ENCODE measurements at places on chromosomes 11 and 22.

DNA sequence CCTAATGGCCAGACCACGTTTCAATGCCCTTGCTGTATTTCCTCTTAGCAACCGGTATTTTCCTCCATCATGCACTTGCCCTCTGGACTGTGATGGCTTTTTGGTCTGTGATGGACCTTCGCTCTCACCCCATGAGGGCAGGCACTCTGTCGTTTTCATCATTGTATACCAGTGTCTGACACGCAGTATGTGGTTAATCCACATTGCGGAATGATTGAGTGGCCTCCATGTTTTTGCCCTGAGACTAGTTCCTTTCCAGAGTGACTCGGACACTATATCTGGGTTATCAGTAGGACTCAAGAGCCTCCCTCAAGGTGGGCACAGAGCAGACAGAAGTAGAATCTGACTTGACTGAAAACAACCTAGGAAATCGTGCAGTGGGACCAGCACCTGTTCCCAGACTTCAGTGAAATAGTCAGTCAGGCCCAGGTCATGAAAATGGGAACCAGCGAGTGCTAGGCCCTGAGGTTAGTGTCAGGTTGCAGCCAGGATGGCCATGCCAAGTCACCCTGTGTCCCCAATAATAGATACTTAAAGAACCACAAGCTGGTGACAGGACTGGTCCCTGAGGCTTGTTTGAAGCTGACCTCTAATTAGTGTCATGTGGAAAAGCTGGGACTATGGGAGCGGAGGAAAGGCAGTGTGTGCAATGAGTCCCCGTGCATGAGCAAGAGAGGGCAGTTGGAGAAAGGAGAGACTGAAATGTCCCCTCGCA lies 464.7 kb downstream of the INSC start:
- DNase-seq, result no peak

- no peak for DNase-seq
These were observed 171.4 kb upstream of the BLID start for GRCh38 chr11:122287401-122287800.

GRCh38 chr22:23383491-23384361 lies 196.4 kb downstream of the IGLL1 start:
- no peak for DNase-seq

GRCh38 chr11:126354631-126355323 lies 709 bp upstream of the ST3GAL4 start:
- DNase-seq, result peak; percentile 11

GRCh38 chr22:23164091-23164490 lies 16.2 kb upstream of the BCR start:
- DNase-seq, result no peak

DNA sequence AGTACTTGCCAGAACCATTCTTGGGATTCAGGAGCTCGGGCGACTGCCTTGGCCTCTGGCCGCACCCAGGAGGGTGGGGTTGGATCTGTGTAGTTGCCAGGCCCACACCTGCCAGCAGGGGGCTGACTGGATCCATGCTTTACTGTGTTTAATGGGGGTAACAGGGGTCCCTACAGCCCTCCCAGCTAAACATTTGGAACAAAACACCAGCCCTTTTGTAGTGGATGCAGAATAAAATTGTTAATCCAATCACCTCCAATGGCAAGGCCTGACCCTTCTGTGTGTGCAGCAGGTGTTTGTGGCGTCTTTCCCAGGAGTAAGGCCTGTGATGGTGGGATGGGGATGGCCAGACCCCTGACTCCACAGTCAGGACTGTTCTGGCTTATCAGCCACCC lies 22.5 kb downstream of the SUN2 start:
- DNase-seq, result peak; percentile 51

DNA sequence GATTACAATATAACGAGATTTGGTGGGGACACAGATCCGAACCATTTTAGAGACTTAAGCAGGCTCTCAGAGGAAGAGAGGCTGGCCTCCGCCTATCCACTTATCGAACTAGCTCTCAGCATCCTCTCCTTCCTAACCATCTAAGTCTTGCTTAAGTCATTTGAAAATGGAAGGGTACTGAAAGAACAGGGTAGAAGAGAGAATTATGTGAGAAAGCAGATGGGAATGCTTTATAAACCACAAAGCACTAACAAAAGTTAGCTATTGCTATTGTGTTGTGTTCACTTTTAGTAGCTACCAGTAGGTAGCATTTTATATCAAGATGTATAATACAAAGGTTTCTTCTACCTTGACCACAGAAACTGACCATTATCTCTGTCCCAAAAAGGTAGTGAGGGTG lies 153.4 kb upstream of the CADM1 start:
- DNase-seq, result no peak

- DNase-seq, result peak; percentile 31
These were observed 3.0 kb downstream of the TTC12 start for GRCh38 chr11:113317339-113317738.

DNA sequence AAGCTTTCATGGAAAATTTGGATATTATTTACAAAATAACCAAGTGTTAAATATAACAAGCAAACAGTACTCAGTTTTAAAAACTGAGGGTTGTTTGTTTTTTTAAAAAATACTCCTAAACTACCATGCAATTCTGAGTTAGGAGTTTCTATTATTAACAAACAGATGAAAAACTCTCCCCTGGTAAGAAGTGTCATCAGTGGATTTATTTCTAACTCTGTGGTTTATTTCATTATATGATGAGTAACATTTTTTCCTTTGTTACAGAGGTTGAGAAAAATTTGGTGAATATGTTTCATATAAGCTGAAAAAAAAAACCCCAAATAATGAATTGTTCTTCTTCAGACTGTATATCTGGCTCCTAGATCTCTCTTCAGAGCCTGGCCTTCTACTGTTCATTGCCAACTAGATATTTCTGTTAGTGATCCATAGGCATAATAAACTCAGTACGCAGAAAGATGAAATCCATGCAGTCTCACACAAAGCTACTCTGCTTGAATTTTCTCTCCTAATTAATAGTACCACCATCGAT lies 29.4 kb upstream of the PDE3B start:
- DNase-seq, result no peak

GRCh38 chr11:43904742-43905535 lies 24.3 kb downstream of the ALKBH3 start:
- DNase-seq, result peak; percentile 64

DNA sequence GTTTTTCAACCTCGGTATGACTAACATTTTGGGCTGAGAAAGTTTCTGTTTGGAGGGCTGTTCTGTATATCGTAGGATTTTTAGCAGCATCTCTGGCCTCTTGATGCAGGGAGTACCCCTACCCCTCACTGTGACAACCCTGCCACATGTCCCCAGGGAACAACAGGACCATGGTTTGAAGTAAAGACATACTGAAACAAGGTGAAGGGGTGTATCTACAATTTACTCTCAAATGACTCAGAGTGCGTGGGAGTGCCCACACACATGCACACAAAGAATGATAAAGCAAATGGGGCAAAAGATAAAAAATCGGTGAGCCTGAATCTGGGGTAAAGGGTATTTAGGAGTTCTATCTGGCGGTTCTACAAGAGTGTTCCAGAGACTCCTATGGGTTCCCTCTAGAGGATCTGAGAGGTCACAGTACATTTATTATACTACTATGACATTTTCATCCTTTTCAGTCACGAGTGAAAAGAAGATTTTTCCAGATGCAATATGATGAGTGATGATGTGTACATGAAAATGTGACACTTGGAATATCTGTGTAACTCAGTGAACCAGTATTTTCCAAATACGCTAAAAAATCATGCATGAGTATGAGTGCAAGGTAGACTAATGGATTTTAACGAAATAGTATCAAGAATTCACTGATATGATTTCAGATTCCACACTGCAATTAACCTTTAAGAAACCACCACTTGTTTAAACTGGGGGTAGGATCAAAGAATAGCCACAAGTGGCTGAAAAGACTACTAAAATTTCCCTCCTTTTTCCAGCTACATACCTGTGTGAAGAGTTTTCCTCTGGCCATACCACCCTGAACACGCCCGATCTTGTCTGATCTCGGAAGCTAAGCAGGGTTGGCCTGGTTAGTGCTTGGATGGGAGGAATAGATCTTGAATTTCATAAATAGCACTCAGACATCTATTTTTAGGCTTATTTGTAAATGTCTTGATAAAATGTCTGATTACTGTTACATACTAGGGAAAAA lies 56.3 kb upstream of the YPEL1 start:
- peak; percentile 19 for DNase-seq

- DNase-seq, result peak; percentile 22
These were observed 33.7 kb upstream of the MPPED1 start for GRCh38 chr22:43377896-43378704.

DNA sequence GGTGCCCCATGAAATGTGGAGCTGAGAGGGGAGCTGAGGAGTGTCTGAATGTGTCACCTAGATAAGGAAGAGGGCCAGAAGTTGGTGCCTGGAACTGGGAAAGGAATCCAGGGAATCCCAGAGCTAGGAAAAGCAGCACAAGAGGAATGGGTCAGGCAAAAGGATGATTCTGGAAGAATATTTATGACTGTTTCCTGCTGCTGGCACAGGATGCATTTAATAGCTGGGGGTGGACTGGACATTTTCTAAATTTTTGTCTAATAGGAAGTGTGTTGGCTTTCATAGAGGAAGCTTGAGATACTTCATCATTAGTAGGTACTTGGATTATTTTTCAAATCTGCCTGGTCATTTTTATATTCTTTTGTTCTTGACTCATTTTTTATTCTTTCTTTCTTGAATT lies 17.4 kb upstream of the MRGPRX2 start:
- no peak for DNase-seq

GRCh38 chr11:13105237-13105844 lies 96.2 kb downstream of the RASSF10 start:
- DNase-seq, result no peak

DNA sequence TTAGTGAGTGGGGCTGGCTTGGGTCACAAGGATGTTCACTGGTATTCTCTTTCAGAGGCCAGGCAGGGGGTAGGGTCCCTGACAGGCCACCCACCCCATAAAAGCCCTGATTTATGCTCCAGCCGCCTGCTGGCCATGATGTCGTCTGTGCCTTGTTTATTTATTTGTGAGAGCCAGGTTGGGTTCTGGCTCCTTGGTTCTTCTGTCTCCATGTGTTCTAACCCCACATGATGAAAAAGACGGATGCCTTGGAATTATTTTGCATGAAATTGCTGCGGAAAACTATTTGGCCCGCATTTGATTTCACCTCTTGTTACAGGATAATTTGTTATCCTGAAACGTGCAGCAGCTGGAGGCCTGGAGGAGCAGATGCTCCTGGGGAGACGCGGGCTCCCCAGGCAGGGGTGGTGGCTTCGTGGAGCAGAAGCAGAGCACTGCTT lies 46.3 kb upstream of the WNT11 start:
- DNase-seq, result no peak

DNA sequence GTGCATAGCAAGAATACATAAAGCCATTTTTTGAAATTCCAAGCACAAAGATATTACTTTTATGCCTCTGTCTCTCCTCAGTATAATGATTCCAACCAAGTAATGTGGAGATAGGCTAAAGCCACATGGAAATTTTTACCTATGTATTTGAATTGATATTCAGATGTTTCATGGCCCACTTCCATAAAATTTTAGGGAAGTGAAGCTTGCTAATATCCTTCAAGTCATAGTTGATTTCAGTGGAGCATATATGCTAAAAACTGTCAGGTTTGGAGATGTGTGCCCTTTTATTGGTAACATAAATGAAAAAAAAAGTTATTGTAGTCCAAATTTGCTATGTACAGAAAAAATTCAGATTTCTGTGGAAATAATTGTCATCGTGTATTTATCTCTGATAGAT lies 12.3 kb downstream of the MS4A4E start:
- no peak for DNase-seq

DNA sequence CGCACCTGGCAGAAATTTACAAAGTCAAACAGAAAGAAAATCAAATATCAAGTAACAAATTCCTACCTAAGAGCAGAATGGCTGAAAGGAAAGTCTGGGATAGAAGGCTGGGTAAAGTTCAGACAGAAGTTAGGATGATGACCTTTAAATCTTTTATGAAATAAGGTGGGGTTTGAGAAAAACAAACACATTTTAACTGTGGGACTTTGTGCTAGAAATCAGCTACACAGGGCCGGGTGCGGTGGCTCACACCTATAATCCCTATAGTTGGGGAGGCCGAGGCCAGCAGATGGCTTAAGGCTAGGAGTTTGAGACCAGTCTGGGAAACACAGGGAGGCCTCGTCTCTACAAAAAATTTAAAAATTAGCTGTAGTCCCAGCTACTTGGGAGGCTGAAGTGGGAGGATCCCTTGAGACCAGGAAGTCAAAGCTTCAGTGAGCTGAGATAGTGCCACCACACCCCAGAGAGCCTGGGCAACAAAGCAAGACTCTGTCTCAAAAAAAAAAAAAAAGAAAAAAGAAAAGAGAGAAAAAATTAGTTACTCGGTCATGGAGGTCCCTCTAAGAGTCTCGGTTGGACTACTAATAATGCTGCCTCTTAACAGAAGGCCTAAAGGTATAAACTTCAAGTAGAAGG lies 119.7 kb upstream of the BID start:
- DNase-seq, result no peak

- peak; percentile 9 for DNase-seq
These were observed 66.6 kb upstream of the ASPHD2 start for GRCh38 chr22:26362471-26362870.

DNA sequence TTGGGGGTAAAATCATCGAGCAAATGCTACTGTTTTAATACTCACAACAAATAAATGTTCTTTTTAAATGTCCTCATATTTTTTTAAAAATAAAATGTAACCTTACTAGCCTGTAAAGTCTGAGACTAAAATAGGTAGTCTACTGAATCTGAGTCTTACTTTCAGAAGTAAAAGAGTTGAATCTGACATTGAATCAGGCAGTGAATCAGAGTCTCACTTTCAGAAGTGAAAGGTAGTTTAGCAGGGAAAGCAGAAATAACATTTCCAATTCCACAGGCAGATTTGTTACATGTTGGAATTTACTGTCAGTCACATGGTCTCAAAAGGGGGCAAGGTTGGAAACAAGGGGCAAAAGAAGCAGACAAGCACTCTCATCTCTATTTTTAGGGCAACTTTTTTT lies 143.0 kb downstream of the ELP4 start:
- DNase-seq, result peak; percentile 8

- peak; percentile 94 for DNase-seq
These were observed 109.5 kb downstream of the CCDC81 start for GRCh38 chr11:86483940-86484794.

- no peak for DNase-seq
These were observed 277.0 kb downstream of the SBF2 start for GRCh38 chr11:10017050-10017449.

GRCh38 chr22:26236991-26237390 lies 67.7 kb downstream of the SEZ6L start:
- peak; percentile 32 for DNase-seq

DNA sequence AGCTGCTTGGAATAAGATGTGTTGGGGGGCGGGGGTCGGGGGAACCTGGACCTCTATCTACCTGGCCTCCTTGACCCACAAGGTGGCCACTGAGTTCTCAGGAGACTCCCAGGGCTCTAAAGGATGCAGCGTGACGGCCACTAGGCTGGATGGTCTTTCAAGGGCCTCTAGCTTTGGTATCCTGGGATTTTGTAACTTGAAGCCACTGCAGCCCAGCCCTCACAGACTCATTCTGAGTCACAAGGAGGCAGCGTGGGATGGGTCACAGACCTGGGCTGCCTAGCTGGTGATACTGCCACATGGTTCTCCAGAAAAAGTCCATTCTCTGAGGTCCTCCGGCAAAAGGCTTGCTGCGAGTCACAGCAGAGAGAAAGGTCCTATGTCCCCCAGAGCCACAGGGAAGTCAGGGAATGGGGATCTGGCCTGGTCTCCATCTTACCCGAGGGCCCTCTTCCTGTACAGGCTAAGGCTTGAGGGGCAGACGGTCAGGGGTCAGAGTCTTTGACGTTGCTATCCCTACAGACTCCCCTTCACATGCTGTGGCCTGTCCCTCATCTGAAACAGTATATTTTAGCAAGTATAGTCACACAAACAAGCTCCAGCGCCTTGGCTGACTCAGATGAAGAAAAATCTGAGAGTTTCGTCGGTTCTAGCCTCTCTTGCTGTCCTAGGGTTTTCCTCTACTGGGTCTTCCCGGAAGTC lies 52.4 kb downstream of the KCNC1 start:
- peak; percentile 59 for DNase-seq

Data from astrocyte of the hippocampus (primary cell).